ENCODE measurements at places on chromosomes 3 and 15. TPM values are rescaled to one million over a fixed set of nuclear protein-coding genes. Genes with fewer than 3 reads are reported as not detected.

GRCh38 chr3:114067804-114068203 is 11.3 kb downstream of the QTRT2 start:
- no peaks in the 10 kb centered on the region for H3K27me3 ChIP-seq
- no peak overlapping the region for H3K27ac ChIP-seq
- no peaks in the 10 kb centered on the region for H3K4me1 ChIP-seq
- no peaks in the 10 kb centered on the region for H3K36me3 ChIP-seq
- H3K4me3 ChIP-seq = no peak overlapping the region

DNA sequence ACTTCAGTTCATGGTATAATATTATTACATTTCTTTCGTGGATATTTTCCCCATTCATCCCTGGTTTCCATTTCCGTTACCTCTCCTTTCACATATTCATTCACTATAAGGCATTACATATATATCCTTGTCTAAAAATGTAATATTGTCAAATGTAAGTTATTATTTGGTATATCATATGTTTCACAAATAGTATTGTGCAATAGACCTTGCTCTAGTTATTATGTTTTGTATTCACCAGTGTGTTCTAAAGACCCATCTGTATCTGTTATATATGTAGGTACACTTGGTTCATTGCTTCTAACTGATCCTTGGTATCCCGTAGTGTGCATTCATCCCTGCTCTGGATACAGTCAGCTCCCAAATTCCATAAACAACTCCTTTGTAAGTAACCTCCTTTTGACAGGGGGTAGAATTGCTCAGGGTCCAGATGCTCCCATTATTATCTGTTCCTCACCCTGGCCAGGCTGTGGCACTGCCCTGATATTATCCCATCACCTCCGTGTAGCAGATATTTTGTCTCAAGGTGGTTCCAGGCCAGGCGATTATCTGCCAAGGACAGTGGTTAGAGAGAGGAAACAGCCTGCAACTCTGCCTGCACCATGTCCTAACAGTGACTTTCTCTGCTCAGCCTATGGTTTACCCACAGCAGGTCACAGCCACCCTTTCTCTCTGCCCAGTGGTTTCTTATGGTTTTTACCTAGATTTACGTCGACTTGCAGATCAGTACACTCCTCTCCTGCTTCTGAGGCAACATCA is 29.2 kb downstream of the PAQR9 start:
- H3K4me1 ChIP-seq = no peaks in the 10 kb centered on the region
- no peaks in the 10 kb centered on the region for H3K27me3 ChIP-seq
- no peak overlapping the region for H3K4me3 ChIP-seq
- H3K36me3 ChIP-seq = no peaks in the 10 kb centered on the region
- DNase-seq = no peak

DNA sequence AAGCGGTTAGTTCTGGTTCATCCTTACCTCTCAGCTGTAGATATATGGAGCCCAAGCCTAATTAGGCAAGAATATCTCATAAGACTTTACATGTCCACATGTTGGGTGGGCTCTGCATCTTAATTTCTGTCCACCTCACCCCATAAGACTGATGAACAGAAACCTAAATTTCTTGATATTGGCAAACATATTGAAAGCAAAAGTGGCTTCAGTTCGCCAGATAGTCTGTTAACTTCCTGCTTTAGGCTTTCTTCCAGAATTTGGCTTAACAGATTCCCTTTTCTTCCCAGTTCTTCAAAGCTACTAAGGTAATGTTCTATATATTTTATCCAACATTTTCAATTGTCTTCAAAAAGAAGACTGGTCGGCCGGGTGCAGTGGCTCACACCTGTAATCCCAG is 19.7 kb downstream of the GABPB1 start:
- no peak overlapping the region for H3K27ac ChIP-seq
- no peak for DNase-seq
- H3K27me3 ChIP-seq = no peaks in the 10 kb centered on the region
- no peaks in the 10 kb centered on the region for H3K36me3 ChIP-seq

- no peaks in the 10 kb centered on the region for H3K27me3 ChIP-seq
- H3K4me3 ChIP-seq = no peak overlapping the region
- no peak for DNase-seq
- no peak overlapping the region for H3K27ac ChIP-seq
- H3K36me3 ChIP-seq = no peaks in the 10 kb centered on the region
These were observed 496.1 kb downstream of the FOXP1 start for GRCh38 chr3:71087143-71088018.

- no peak for DNase-seq
- H3K27me3 ChIP-seq = no peaks in the 10 kb centered on the region
- no peak overlapping the region for H3K27ac ChIP-seq
These were observed 65.0 kb upstream of the DAZL start for GRCh38 chr3:16670191-16670590.

GRCh38 chr15:67788986-67789385 is 36.3 kb upstream of the SKOR1 start:
- H3K27ac ChIP-seq = no peak overlapping the region
- no peak for DNase-seq
- no peak overlapping the region for H3K4me3 ChIP-seq
- H3K36me3 ChIP-seq = no peaks in the 10 kb centered on the region

DNA sequence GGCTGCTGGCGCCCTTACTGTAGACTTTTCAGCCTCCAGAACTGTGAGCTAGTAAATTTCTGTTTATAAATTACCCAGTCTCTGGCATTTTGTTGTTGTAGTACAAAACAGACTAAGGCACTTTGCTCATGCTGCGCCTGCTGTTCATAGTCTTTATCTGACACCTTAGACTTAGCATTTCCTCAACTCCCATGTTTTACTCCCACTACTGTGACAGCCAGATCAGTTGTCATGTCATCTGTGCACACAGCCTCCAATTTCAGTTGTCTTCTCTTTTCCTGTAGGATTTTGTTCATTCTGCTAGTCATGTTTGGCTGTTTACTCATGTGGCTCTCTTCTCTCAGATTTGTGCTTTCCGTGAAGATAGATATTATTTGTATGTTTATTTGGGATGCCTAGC is 62.0 kb downstream of the TCF12 start:
- H3K36me3 ChIP-seq = no peaks in the 10 kb centered on the region
- H3K4me1 ChIP-seq = peaks cover 71% of the 10 kb centered on the region
- no peaks in the 10 kb centered on the region for H3K27me3 ChIP-seq
- DNase-seq = no peak
- no peak overlapping the region for H3K4me3 ChIP-seq

Gene CP
- 6.6 TPM for polyA plus RNA-seq
